ENCODE measurements at places on chromosomes 7 and 10. TPM values are rescaled to one million over a fixed set of nuclear protein-coding genes. Genes with fewer than 3 reads are reported as not detected.

Gene RAPGEF5
- 13.1 TPM for total RNA-seq

Gene CALY
- 1.0 TPM for total RNA-seq

Gene SRGN
- not detected for total RNA-seq

Gene TRPV6
- 0.80 TPM for total RNA-seq

Gene SLC26A4
- total RNA-seq = not detected

Gene EVX1
- not detected for total RNA-seq

Gene FAM25C
- total RNA-seq = not detected

Gene TDRD1
- total RNA-seq = 1.7 TPM

Gene MET
- total RNA-seq = 23.1 TPM

Gene ADRB1
- 0.24 TPM for total RNA-seq

Gene VWDE
- total RNA-seq = 35.3 TPM

Gene PRKG1
- total RNA-seq = 18.2 TPM

Gene GLI3
- total RNA-seq = 17.0 TPM

DNA sequence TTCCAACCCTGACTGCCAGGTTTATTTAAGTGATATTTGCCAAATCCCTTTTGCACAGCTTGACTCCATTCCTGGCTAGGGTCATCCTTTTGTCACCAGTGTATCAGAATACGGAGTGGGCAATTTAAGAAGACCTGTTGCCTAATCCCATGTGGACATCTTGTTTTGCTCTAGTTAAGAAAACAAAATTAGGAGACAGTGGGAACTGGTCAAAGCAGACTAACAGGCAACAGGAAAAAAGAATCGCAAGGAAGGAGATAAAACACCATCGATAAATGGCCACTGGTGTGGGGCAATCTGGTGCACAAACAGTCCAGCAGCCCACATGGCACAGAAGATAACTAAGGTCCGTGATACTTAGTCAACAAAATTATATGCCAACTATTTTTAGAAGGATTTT is 21.4 kb downstream of the KDM7A start:
- H3K36me3 ChIP-seq = no peaks in the 10 kb centered on the region
- DNase-seq = no peak
- no peak overlapping the region for H3K27ac ChIP-seq
- H3K27me3 ChIP-seq = no peaks in the 10 kb centered on the region
- H3K4me1 ChIP-seq = peaks cover 12% of the 10 kb centered on the region

DNA sequence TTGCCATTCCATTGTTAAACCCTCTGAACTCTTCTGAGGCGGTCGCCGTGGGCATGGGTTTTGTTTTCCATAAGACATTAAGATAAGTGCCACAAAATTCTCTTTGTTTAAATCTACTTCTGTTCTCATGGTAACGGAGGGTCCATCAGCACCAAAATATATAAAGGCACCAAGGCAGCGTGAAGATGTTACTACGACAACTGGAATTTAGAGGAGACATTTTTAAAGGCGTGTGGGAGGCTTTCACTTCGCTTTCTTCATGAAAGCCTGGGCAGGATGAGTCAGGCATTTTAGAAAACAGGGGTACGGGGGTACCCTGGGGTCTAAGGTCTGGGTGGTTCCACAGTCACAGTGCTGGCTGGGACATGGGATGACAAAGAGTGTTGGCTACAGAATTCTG is 34.0 kb downstream of the SMKR1 start:
- DNase-seq = no peak
- no peak overlapping the region for H3K27ac ChIP-seq
- H3K36me3 ChIP-seq = no peaks in the 10 kb centered on the region
- no peak overlapping the region for H3K4me3 ChIP-seq

- H3K4me3 ChIP-seq = no peak overlapping the region
- H3K27me3 ChIP-seq = peaks cover 8% of the 10 kb centered on the region
- H3K36me3 ChIP-seq = no peaks in the 10 kb centered on the region
- no peak for DNase-seq
- no peak overlapping the region for H3K27ac ChIP-seq
Observed at GRCh38 chr10:62380016-62380415, 5.8 kb downstream of the ZNF365 start.

DNA sequence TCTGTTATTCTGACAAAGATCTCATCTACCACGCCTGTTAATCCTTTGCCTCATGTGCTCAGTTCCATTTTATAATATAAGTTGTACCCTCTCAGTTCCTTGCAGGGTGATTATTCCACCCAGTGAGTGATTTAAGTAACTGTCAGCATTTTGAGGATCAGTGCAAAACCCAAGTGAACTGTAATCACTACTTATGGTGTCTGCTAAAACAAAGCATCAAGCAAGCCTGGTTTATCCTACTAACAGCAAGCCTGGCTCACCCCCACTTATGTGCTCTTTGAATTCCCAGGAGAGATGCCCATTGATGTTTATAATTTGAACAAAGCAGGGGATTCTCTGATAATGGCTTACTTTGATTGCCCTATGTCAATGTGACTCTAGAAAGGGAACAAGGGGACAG is 186.8 kb upstream of the LRGUK start:
- no peaks in the 10 kb centered on the region for H3K27me3 ChIP-seq
- no peak overlapping the region for H3K27ac ChIP-seq
- H3K4me1 ChIP-seq = peaks cover 26% of the 10 kb centered on the region
- no peak overlapping the region for H3K4me3 ChIP-seq
- H3K36me3 ChIP-seq = no peaks in the 10 kb centered on the region

DNA sequence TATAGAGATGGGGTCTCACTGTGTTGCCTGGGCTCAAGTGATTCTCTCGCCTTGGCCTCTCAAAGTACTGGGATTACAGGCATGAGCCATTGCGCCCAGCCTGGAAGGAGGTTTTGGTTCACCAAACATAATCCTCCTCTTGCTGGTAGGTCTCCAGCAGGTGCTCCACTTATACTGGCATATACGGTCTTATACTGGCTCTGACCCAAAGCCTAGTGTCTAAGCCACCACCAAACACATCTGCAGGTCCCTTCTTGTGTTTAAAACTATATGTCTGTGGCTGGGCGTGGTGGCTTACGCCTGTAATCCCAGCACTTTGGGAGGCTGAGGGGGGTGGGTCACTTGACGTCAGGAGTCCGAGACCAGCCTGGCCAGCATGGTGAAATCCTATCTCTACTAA is 5.4 kb downstream of the MBLAC1 start:
- H3K27me3 ChIP-seq = peaks cover 21% of the 10 kb centered on the region
- DNase-seq = no peak
- no peaks in the 10 kb centered on the region for H3K36me3 ChIP-seq
- H3K4me1 ChIP-seq = peaks cover 4% of the 10 kb centered on the region
- no peak overlapping the region for H3K4me3 ChIP-seq

- DNase-seq = peak; percentile 28
- H3K27ac ChIP-seq = no peak overlapping the region
- H3K27me3 ChIP-seq = no peaks in the 10 kb centered on the region
- peaks cover 26% of the 10 kb centered on the region for H3K4me1 ChIP-seq
Observed at GRCh38 chr7:49483142-49483541, 290.3 kb upstream of the VWC2 start.

GRCh38 chr10:103171278-103171677 is 21.8 kb downstream of the NT5C2 start:
- DNase-seq = no peak
- H3K36me3 ChIP-seq = peaks cover 15% of the 10 kb centered on the region
- no peak overlapping the region for H3K27ac ChIP-seq
- no peaks in the 10 kb centered on the region for H3K4me1 ChIP-seq

DNA sequence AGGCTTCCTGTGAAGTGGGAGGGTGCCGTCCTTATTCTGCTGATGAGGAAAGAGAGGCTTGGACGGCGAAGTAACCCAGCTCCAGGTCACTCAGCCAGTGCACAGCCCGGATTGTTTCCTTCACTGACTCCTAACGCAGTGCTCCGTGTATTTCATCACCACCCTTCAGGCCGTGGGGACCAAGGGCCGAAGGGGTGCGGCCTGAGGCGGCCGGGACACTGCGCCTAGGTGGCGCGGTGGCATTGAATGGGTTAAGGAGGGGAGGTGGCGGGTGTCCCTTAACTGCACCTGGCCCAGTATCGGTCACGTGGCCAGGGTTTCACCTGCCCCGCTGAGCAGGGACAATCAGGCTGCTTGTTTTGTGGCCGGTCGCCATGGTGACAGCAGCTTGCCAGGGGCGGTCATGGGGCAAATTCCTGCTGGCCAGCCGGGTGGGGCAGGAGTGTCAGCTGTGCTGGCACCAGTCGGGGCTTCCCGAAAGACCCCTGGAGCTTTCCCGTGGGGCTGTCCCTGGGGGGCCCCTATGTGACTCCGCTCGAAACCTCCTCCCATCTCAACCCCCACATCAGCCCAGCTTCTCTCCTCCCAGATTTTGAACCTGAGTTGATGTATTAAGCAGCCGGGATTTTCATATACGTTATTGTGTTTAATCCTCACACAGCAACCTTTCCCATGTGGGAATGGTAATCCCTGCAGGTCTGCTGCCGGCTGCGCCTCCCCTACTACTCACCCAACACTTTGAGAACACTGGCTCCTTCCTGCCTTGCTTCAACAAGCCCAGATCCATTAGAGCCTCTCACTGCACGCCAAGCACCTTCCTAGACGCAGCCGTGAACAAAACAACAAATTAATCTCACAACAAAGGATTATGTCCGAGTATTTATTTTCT is 4.4 kb upstream of the ABHD11 start:
- no peaks in the 10 kb centered on the region for H3K36me3 ChIP-seq
- H3K27me3 ChIP-seq = peaks cover 35% of the 10 kb centered on the region
- H3K27ac ChIP-seq = peak overlapping the region; percentile 83

GRCh38 chr7:519484-520390 is at the start of gene PDGFA:
Gene PDGFA, minus strand, starts transcription at chr7:519846. Its CDS starts 845 bp downstream, at chr7:519001.
- DNase-seq = peak; percentile 87
- peaks cover 61% of the 10 kb centered on the region for H3K27me3 ChIP-seq
- peak within 1 kb of the TSS; percentile 94 for H3K4me3 ChIP-seq
- H3K27ac ChIP-seq = no peak within 1 kb of the TSS
- no peaks in the 10 kb centered on the region for H3K36me3 ChIP-seq
- H3K4me1 ChIP-seq = peaks cover 18% of the 10 kb centered on the region

- H3K27me3 ChIP-seq = no peaks in the 10 kb centered on the region
- no peaks in the 10 kb centered on the region for H3K4me1 ChIP-seq
- no peak overlapping the region for H3K4me3 ChIP-seq
- H3K27ac ChIP-seq = no peak overlapping the region
Observed at GRCh38 chr10:59276919-59277318, 85.4 kb downstream of the FAM13C start.

DNA sequence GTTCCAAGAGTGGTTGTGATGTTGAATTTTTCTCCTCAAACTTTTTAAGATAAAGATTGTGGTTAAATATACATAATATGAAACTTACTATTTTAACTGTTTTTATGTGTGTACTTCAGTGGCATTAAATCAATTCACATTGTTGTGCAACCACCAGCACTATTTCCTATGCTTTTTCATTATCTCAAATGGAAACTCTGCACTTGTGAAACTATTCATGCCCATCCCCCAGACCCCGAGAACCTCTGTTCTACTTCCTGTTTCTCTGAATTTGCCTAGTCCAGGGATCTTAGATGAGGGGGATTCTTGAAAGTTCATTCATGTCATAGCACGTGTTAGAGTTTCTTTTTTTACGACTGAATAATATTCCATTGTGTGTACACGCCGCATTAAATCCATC is 67.0 kb downstream of the WDR37 start:
- no peak overlapping the region for H3K4me3 ChIP-seq
- peaks cover 3% of the 10 kb centered on the region for H3K36me3 ChIP-seq
- H3K27me3 ChIP-seq = no peaks in the 10 kb centered on the region
- no peak for DNase-seq
- H3K27ac ChIP-seq = no peak overlapping the region
- no peaks in the 10 kb centered on the region for H3K4me1 ChIP-seq

GRCh38 chr10:51773681-51774080 is 74.3 kb upstream of the CSTF2T start:
- H3K36me3 ChIP-seq = no peaks in the 10 kb centered on the region
- no peak overlapping the region for H3K27ac ChIP-seq
- H3K27me3 ChIP-seq = no peaks in the 10 kb centered on the region
- H3K4me1 ChIP-seq = peaks cover 16% of the 10 kb centered on the region
- DNase-seq = no peak
- no peak overlapping the region for H3K4me3 ChIP-seq

DNA sequence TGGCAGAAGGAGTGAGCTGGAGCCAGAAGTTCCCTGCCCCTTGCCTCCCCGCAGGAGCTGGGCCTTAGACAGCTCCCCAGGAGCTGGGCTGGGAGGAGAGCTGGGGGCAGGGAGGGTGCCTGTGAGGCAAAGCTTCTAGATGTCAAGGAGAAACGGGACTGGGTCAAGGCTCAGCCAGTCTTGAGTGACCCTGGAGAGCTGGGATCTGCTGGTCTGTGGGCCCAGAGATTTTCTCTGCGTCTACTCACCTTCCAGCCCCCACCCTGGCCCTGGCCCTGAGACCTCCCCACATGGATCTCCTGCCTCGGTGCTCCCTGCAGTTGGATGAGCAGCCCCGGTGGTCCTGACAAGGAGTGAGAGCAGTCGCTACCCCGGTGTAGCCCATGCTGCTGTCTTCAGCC is 20.3 kb upstream of the SHH start:
- no peaks in the 10 kb centered on the region for H3K4me1 ChIP-seq
- H3K27ac ChIP-seq = no peak overlapping the region
- H3K27me3 ChIP-seq = no peaks in the 10 kb centered on the region
- no peaks in the 10 kb centered on the region for H3K36me3 ChIP-seq
- H3K4me3 ChIP-seq = no peak overlapping the region

GRCh38 chr10:17212802-17213221 is 11.3 kb upstream of the TRDMT1 start:
- H3K4me1 ChIP-seq = peaks cover 20% of the 10 kb centered on the region
- no peak overlapping the region for H3K4me3 ChIP-seq
- no peaks in the 10 kb centered on the region for H3K36me3 ChIP-seq
- H3K27ac ChIP-seq = no peak overlapping the region

DNA sequence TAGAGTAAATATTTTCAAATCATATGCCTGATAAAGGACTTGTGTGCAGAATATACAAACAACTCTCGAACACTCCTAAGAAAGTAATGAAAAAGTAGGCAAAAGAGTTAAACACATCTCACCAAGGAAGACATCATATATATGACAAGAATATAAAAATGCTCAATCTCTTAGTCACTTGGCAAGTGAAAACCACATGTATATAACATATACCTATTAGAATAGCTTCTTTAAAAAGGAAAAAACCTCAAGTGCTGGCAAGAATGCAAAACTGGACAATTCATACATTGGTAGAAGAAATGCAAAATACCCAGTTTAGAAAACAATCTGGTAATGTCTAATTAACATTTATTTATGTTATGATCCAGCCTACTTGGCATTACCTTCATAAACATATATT is 146.6 kb upstream of the DGKB start:
- H3K27me3 ChIP-seq = no peaks in the 10 kb centered on the region
- H3K36me3 ChIP-seq = no peaks in the 10 kb centered on the region
- H3K27ac ChIP-seq = no peak overlapping the region
- no peak overlapping the region for H3K4me3 ChIP-seq

GRCh38 chr7:37390114-37390513 is 58.5 kb downstream of the ELMO1 start:
- peak; percentile 57 for DNase-seq
- H3K27me3 ChIP-seq = no peaks in the 10 kb centered on the region
- H3K4me1 ChIP-seq = peaks cover 22% of the 10 kb centered on the region
